Tibial nerve (tissue), 4 donors: ENCODE measurements at places on chromosomes 2 and 18.

DNA sequence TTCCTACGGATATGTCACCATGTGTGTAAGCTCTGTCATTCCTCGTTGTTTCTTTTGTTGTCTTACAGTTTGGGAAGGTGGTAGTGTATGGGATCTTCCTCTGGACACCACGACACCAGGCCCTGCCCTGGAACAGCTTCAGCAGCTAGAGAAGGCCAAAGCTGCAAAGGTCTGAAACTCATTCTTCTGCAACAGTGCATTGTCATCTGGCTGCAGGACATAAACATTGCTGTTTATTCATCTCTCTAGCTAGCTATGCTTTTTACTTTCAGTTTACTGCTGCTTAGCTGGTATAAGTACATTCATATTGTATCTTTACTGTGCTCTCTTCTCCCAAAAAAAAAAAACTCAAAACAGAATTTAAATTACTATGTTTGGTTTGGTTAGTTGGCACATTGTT lies 39.2 kb upstream of the KCNJ13 start:
- no peak for DNase-seq

DNA sequence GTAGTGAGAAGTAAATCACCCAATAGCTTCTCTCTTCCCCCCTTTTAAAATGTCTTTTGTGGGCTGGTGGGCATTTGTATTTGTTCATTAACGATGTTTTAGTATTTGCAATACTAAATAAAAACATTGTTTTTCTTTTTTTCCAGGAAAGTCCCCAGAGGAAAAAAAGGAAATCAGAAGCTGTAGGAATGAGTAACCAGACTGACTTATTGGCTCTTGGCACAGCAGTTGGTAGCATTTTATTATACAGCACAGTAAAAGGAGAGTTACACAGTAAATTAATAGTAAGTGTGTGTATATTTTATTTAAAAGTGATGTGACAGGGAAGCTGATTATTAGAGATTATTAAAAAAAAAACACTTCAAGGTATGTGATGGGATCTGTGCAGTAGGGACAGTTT lies 7.4 kb downstream of the WDR43 start:
- no peak for DNase-seq

DNA sequence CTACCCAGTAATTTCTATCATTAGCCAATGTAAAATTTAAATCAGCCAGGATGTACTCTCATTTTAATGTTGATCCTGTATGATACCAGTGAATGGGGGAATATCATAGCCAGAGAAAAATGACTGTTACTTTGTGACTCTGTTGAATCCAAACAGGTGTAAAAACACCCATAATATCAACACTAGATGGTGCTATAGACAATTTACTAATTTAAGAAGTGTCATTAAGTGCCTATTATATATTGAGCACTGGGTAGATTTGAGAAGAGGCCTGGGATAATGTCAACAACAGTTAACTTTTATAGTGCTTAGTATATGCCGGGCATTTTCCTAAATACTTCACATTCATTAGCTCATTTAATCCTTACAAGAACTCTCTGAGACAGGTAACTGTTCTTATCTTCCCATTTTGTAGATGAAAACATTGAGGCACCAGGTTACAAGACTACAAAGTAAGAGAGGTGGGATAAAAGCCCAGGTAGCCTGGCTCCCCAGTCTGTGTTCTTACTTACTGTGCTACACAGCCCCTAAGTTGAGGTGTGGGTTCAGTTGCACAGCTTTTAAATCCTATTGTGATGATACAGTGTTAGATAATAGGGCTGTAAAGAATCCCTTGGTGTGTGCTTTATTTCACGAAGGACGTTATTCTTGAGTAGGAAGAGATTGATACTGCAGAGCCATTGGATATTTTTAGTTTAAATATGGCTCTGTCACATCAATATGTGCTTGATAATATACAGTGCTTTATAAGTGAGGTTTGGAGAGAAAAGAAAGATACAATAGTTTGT lies 325.5 kb downstream of the AGPS start:
- DNase-seq = no peak

- DNase-seq = no peak
These were observed 63.2 kb downstream of the NDUFA10 start for GRCh38 chr2:239961662-239962613.

- DNase-seq = no peak
These were observed 831.9 kb upstream of the CDH2 start for GRCh38 chr18:29008809-29009208.

DNA sequence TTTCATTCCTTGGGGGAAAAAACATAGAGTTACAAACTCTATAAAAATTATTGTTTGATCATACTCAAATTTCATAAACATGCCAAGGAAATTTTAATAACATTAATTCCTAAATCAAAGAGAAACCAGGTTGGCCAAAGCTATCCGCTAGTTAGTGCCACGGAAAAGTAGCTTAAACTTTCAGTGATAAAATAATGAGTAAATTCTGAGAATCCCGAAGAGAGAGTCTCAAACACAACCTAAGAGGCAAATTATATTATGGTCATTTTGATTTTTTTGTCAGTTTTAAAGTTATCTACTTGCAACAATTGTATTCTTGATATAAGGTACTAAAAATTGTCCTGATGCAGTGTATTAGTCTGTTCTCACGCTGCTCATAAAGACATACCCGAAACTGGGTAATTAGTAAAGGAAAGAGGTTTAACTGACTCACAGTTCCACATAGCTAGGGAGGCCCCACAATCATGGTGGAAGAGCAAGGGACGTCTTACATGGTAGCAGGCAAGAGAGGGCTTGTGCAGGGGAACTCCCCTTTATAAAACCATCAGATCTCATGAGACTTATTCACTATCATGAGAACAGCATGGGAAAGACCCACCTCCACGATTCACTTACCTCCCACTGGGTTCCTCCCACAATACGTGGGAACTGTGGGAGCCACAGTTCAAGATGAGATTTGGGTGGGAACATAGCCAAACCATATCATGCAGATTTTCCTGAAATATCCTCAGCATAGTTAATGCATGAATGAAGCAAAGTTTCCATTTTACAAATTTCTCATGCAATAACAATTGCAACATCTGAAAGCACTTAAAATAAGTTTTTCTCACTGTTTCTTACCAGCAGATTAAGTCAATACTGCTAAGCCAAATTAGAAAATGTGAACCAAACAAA lies 205.9 kb upstream of the STK17B start:
- no peak for DNase-seq

DNA sequence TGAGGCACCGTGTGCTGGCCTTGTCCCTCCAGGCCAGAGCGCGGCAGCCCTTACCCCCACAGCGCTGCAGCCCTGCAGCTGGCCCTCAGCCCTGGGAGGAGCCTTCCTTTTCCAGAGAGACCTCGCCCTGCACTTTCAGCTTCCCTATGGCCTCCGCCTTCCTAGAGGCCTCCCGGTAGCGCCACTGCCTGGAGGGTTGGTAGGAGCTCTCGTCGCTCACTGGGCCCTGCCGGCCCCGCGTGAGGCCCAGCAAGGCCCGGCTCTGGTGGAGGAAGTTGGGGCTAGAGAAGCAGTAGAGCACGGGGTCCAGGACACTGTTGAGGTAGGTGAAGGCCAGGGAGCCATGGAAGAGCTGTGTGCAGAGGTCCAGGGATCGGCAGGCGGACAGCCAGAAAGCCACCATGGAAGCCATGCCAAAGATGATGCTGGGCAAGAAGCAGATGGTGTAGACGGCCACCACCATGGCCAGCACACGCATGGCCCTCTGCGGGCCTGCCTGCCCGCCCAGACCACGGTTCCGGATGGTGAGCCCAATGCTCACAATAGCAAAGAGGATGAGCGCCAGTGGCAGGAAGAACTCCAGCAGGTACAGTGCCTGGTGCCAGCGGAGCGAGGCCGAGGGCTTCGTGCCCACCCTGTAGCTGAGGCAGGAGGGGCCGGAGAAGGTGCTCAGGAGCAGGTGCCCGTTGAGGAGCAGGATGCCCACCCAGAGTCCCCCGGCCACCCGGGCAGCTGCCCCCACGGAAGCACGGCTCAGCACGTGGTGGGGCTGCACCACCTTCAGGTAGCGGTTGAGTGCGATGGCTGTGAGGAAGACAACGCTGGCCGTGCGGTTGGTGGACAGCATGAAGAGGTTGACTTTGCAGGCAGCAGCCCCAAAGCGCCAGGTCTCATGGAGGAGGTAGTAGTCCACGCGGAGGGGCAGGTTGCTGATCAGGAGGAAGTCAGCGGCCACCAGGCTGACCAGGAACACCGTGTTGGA lies 821 bp downstream of the OXER1 start:
- DNase-seq = no peak

GRCh38 chr2:199130501-199130900 lies 327.2 kb downstream of the SATB2 start:
- DNase-seq = no peak

DNA sequence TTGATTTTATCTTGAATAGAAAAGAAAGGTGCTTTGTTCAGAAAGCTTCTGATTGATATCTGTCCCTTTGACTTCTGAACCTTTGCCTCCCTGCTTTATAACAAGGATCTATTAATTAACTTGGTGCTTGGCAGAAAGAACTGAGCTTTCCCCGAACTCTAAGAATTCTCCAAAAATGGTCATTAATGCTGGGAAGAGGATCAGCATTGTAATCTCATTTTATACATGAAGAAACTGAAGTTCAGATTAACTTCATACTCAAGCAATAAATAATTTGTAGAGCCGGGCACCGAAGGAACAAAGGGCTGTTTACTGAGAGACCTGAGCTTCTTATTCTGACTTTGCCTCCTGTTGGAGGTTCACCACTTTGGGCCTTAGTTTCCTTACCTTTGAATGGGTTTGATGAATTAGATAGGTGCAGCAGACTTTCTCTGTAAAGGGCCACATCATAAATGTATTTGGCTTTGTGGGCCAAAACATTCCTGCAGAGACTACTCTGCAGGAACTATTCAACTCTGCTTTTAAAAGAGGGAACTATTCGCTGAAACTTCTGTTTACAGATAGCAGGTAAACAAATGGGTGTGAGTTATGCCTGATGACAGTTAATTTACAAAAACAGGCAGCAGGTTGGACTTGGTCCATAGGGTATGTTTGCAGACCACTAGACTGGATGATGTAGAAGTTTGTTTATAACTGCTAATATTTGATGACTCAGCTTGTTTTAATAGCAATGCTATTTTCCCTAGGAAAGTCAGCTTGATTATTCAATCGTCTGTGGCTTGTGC lies 272.9 kb downstream of the TGIF1 start:
- no peak for DNase-seq

- DNase-seq = no peak
These were observed 228.8 kb upstream of the COPS8 start for GRCh38 chr2:236856848-236857235.

- DNase-seq = no peak
These were observed 89.4 kb upstream of the MAP2 start for GRCh38 chr2:209334188-209335017.

GRCh38 chr2:195534971-195535370 lies 122.1 kb upstream of the SLC39A10 start:
- no peak for DNase-seq

DNA sequence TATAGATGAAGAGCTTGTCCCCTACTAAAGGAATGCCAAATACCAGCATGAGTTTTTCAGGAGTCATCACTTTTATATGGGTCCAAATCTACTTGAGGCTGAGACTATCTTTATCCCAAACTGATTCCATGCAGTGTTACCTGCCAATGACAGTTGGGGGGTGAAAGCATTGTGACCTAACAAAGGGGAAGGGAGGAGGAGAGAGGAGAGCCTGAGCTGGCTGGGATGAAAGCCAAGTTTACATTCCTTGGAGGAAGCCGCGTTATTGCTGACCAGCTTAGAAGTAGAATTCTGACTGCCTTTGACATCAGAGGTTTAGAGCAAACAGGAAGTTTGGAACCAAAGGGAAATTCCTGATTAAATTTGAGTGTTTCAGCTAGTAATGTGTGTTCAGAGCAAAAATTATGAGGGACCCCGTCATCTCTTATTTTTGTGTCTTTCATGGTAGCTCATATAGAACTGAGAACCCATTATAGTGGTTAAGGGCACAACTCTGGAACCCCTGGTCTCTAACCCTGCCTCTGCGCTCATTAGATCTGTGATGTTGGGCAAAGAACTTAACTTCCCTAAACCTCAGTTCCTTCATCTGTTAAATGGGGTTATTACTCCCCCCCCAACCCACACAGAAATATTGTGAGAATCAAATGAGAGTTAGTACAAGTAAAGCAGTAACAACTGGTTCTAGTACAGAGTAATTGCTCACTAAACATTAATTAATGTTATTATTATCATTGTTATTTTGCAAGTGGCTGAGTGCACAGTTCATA lies 199.3 kb upstream of the EPAS1 start:
- no peak for DNase-seq

GRCh38 chr2:153940511-153940910 lies 68.8 kb downstream of the GALNT13 start:
- DNase-seq = no peak

- DNase-seq = no peak
These were observed 706 bp downstream of the LAMA1 start for GRCh38 chr18:7116792-7117389.

DNA sequence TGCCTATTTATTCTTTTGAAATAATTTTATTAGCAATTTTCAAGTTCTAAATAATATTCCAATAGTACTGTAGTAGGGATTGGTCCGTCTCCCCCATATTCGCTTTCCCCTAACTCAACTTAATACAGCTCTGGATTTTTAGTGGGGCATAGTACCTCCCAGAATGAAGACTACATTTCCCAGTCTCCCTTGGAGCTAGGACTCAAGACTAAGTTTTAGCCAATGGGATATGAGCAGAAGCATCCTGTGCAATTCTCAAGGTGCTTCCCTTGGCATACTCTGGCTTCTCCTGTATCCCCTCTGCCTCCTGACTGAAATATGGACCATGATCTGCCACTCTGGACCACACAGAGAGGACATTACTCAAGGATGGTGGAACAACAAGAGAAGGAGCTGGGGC lies 24.1 kb downstream of the ST3GAL5 start:
- DNase-seq = no peak

- DNase-seq = peak; percentile 37
These were observed 100.9 kb downstream of the CRIM1 start for GRCh38 chr2:36456227-36457175.

DNA sequence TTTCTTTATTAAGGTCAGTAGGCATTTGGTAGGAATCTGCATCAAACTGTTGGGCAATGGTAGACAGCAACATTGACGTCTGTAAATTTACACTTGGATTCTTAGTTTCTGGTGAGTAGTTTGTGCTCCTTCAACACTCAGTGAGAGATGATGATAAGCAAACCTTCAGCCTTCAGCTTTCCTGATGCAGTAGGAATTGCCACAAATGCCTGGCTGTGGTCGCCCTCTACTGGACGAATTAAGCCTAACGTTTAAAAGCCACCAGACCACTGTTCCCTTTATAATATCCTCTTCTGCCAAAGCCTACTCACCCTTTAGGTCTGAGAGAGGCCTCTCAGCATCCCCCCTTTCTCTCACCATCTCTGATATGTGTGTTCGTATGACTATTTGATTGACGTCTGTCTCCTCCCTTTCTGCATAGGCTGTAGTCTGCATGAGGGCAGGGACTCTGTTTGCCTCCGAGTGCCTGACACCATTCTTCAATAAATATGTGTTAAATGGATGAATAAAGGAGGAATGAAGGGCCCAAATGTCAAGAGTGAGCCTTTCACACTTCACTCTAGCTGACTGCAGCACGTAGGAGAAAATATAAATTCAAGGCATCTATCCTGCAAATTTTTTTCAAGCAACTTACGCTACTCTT lies 47.0 kb upstream of the PLEKHM3 start:
- peak; percentile 36 for DNase-seq
